ENCODE measurements at places on chromosomes 7 and 10. TPM values are rescaled to one million over a fixed set of nuclear protein-coding genes. Genes with fewer than 3 reads are reported as not detected.

GRCh38 chr7:95525503-95525902, 39.8 kb downstream of the ASB4 start:
- no peak for DNase-seq

VSTM2A gene
- total RNA-seq, result not detected

DNA sequence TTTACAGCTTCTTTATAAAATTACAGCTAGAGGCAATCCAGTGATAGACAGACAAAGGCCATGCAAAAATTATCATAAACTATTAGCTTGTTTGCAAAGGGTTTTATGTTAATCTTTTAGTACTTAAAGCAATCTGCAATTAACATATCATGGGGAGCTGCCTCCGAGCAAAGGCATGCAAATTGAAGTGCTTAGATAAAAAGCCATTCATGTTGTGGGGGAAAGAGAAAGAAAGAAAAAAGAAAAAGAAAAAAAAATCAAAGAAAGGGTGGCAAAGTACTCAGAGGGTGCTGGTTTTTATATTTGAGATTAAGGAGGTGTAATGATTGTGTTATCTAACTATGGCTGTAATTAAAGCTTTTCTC, 799.5 kb downstream of the LRMDA start:
- no peak for DNase-seq

- no peak for DNase-seq
These were observed 36.4 kb downstream of the OR13A1 start for GRCh38 chr10:45278860-45279498.

DNA sequence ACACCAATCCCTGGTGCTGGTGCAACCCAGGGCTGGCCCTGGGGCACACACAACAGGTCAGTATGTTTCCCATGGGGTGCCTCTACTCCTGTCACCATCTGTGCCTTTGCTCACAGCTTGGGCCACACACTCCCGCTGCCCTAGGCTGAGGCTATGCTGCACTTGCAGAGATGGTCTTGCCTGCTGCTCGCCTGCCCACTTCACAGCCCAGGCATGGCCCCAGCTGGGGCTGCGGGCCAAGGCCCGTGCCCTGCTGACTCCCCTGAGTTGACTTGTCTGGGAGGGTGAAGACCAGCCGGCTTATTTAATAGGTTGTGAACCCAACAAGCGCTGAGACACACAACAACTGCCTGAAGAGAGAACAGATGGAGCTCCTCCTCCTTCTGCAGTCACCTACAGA, 184.1 kb downstream of the ZNF33B start:
- DNase-seq, result no peak

All from kidney epithelial cell (primary cell).